RPMI7951 (cell line): ENCODE measurements at places on chromosomes 4 and X.

DNA sequence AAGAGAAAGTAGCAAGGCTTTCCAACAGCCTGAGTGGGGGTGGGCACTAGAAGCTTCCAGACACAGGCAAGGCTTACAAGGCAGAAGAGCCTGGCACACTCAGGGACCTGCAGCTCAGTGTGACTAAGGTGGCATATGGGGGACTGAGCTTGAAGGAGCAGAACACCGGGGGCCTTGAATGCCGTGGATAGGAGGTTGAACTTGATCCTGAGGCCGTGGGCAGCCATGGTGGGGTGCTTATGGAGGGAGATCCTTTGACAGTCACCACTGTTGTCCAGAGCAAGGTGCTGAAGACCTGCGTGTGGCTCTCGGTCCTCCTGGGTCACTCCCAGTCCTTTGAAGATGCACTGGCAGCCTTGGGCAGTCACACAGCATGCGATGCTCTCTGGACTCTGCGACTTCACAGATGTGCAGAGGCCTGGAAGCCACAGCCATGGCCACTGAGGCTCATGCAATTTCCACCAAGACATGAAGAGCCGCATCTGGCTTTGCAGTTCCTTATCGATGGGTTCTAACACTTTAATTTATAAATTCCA lies 18.3 kb downstream of the C4orf50 start:
- DNase-seq, result no peak

DNA sequence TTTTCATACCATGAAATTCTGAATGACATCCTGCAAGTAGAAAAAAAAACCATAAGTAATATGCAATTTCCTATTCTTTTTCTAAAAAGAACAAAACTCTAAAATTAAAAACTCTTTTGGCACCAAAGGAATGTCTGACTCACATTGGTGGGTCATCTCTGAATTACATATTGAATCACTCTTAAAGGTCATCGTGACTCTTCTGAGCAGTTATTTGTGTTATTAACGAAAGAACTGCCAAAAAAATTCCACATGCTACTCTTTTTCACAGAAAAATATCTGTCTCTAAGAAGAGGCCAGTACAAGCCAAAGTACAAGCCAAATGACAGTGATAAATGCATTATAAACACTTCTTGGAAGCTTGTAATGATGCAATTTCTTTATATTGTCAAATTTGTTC lies 282.2 kb downstream of the GUCY2F start:
- peak; percentile 4 for DNase-seq

DNA sequence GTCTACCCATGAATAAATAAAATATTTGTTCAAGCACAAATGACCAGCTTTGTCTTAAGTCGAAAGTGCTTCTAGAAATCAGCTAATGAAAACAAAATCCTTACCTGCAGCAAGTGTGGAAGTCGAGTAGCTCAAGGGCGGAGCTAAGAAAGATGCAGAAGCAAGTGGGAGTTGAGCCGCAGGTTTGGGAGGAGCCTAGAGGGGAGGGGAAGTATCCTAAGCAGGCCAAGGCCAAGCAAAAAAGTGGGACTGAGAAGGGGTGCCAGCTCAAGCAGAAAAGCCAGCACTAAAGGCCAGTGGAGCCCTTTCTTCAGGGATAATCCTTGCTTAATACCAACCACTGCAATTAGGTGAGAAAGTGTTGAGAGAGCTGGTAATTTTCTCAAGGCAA lies 60.8 kb downstream of the DLG3 start:
- DNase-seq, result no peak

GRCh38 chr4:139686130-139686529 lies 20.5 kb downstream of the MGST2 start:
- no peak for DNase-seq

DNA sequence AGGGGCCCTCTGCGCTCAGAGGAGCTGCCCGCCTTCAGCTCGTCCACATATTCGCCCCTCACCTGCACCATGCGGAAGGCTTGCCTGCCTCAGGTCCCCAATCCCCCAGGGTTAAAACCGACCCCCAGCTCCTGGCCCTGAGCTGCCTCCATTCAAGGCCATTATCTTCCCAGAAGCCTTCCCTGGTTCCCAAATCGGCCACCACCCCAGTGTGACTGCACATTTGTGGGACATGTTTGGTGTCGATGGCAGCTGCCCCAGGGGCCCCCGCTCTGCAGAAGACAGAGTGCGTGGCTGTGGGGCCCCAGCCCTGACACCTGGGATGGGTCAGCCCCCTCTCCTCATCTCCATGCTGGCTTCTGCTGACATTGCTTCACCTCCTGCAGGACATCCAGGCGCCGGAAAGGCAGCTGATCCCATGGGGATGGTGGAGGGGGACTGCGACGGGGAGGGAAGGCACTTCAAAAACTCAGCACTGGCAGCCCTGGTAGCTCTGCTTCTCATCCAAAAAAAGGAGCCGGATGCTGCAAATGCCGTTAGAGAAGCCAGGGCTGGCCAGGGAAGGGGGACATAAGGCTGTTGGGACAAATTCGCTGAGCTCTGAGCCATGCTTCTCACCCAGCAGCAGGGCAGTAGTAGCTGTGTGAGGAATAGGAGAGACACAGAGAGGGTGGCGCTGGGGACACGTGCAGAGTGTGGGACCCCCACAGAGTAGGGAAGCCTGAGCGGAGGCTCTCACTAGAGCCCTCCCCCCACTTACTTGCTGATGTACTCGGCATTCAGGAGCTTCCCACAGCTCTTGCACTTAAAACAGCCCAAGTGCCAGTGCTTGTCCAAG lies 78.5 kb downstream of the ABLIM2 start:
- DNase-seq, result no peak

DNA sequence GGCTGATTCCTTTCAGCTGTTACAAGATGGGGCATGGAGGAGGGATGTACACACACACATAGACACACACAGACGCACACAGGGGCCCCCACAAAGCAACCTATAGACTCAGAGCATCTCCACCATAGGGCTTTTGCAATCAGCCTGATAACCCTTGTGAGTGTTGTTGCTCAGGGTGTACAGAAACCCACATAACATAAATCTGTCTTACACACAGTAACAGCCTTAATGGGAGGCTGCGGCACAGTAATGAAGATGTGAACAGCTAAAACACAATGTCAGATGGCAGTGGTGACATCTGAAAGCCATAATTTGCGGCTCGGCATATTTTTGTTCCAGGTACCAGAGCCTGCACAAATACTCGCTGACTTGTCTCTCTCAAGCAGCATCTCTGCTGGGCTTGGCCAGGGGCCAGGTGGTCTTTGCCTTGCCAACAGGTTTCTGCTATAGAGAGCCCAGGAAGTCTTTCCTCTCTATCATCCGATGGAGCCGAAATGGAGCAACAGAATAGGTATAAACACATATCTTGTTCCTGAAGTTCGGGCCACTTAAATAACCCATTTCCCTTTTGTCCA lies 357.2 kb upstream of the GATB start:
- no peak for DNase-seq

- no peak for DNase-seq
Measured at GRCh38 chr4:39304651-39305050, 61.5 kb downstream of the RFC1 start.

DNA sequence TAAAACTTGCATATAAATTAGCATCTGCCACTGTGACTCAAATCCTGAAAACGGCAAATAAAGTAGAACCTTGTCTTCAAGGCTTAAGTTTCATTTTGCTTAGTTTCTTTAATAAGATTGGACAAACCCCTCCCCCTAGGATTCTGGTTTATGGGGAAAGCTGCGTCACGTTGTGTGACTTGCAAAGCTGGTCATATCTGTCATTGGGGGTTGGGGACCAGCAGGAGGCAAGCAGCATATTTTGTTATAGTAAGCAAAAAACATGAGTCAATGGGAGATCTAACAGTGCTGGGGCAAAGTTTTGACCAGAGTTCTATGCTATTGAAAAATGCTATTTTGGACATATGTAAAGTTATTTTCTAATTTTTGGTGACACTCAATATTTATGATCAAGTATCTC lies 407.3 kb downstream of the PCDH18 start:
- peak; percentile 31 for DNase-seq
